ENCODE measurements at places on chromosomes 5 and 9.

- DNase-seq: no peak
Measured at GRCh38 chr5:108638021-108638420, 109.7 kb upstream of the FER start.

GRCh38 chr9:21974722-21975409 is 19.3 kb downstream of the CDKN2A start:
- peak; percentile 93 for DNase-seq

DNA sequence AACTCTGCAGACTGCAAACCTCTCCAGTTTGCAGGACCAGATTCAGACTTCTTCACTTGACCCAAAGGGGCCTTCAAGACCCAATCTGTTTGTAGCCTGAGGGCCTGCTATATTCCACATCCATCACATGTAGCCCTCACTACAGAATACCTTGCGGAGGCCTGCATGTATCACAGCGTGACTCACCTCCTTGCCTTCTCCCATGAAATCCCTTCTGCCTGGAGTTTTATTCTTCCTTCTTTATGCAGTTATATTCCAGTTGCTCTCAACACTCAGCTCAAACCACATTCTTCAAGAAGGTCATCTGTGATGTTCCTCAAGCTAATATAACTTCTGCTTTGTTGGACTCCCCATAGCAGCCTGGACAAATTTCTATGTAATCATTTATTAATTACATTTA is 198.5 kb upstream of the PTGER4 start:
- DNase-seq: no peak

- no peak for DNase-seq
Measured at GRCh38 chr5:122458278-122458872, 146.3 kb downstream of the SNCAIP start.

- DNase-seq: no peak
Measured at GRCh38 chr9:121718084-121718483, 66.7 kb downstream of the DAB2IP start.

DNA sequence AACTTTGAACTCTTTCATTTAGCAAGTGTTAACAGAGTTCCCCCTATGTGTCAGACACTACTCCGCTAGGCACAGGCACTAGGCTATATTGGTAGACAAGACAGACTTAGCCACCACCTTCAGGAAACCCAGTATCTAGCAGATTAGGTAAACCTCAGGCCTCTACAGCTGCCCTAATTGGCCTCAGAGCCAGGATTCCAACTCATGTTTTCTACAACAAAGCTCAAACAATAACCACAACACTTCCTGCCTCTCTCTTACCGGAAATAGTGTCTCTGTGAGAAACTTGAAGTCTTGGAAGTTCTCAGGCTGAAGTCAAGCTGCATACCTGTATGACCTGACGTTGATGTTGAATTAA is 116.6 kb upstream of the SLC44A1 start:
- no peak for DNase-seq

GRCh38 chr5:28226407-28226806 is 1188.0 kb upstream of the CDH9 start:
- no peak for DNase-seq

DNA sequence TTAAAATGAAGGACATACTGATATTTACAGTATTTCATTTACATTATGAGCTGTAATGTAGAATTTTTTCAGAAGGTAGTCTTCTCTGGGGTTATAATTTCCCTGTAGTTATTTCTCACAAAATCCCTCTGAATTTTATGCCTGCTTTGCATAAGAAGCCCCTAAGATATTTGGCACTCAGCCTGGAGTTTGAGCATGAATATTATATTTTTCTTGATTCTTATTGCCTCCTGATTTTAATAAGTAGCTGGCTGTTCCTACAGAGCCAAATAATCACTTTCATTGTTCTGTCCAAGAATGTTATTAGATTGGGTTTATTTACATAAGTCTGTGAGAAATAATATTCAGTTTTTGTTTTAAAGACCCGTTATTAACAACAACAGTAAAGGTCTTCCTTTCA is 195.0 kb downstream of the FER start:
- DNase-seq: no peak

DNA sequence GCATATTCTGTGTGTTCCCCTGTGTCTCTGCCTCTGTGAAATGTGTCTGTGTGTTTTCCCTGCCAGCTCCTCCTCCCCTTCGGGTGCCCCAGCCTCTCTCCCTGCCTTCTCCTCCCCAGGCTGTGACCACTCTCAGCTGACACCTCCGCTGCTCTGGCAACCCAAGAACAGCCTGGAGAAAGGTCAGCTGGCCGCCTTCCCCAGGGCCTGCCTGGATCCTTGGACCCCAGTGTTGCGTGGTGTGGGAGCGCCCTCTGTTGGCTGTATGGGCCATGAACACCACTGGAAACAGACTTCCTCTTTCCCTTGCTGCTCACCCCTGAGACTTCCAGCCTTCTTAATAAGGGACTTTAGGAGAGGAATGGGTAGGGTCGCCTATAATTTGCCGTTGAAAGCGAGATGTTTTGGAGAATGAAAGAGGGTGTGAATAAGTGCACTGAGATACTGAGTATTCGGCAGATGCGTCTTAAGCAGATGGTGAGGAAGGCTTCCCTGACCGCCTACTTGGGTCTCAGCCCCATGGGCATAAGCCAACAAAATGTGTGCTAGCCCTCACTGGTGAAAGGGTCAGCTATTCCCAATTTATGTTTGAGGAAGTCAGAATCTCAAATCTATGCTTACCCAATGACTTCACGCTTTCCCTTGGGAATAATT is 114.9 kb upstream of the TRIM32 start:
- no peak for DNase-seq

- DNase-seq: no peak
Measured at GRCh38 chr9:37836386-37836785, 35.8 kb downstream of the DCAF10 start.

GRCh38 chr5:148482697-148483462 is 99.1 kb downstream of the FBXO38 start:
- DNase-seq: no peak

DNA sequence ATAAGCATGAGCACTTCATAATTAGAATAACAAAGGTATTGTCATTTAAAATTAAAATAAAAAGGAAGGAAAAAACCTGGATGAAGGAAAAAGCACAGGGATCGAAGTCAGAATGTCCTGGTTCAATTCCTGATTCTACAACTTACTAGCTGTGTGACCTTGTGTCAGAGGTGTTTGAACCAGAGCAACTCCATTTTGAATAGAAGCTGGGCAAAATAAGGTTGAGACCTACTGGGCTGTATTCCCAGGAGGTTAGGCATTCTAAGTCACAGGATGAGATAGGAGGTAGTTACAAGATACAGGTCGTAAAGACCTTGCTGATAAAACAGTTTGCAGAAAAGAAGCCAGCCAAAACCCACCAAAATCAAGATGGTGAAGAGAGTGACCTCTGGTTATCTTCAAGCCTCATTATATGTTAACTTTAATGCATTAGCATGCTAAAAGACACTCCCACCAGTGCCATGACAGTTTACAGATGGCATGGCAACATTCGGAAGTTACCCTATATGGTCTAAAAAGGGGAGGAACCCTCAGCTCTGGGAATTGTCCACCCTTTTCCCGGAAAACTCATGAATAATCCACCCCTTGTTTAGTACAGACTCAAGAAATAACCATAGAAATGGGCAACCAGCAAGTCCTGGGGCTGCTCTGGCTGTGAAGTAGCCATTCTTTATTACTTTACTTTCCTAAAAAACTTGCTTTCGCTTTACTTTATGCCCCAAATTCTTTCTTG is 412.7 kb downstream of the PIK3R1 start:
- no peak for DNase-seq
